ENCODE measurements at places on chromosomes 4 and X. TPM values are rescaled to one million over a fixed set of nuclear protein-coding genes. Genes with fewer than 3 reads are reported as not detected.

FANCB gene
- 11.3 TPM for total RNA-seq

DDX53 gene
- not detected for total RNA-seq

NUP62CL gene
- total RNA-seq, result 4.3 TPM

XAGE2 gene
- not detected for total RNA-seq

EOLA2 gene
- total RNA-seq, result 38.9 TPM

FAM193A gene
- total RNA-seq, result 36.9 TPM

TMSB15A gene
- total RNA-seq, result 66.4 TPM

SYNPO2 gene
- total RNA-seq, result 1.1 TPM

HMX1 gene
- total RNA-seq, result 0.26 TPM

XG gene
- total RNA-seq, result 1.1 TPM

WDR44 gene
- 29.6 TPM for total RNA-seq

IL13RA2 gene
- not detected for total RNA-seq

TCEAL9 gene
- 24.2 TPM for total RNA-seq

SHISA3 gene
- 1.7 TPM for total RNA-seq

FAM236C gene
- not detected for total RNA-seq

NHS gene
- total RNA-seq, result 8.0 TPM

CCNG2 gene
- total RNA-seq, result 9.9 TPM

CSAG2 gene
- not detected for total RNA-seq

GPC4 gene
- total RNA-seq, result 416 TPM

FAM47A gene
- not detected for total RNA-seq

SCFD2 gene
- 10.1 TPM for total RNA-seq

GAGE13 gene
- not detected for total RNA-seq

FATE1 gene
- total RNA-seq, result not detected
